Spleen (tissue), 13 donors: ENCODE measurements at places on chromosomes 1 and 21.

- DNase-seq: no peak
These were observed 48.9 kb downstream of the CHML start for GRCh38 chr1:241591317-241591716.

- DNase-seq: no peak
These were observed 42.7 kb upstream of the TRIM45 start for GRCh38 chr1:117164209-117164608.

- DNase-seq: no peak
These were observed 428.6 kb upstream of the CAMK1G start for GRCh38 chr1:209154912-209155311.

DNA sequence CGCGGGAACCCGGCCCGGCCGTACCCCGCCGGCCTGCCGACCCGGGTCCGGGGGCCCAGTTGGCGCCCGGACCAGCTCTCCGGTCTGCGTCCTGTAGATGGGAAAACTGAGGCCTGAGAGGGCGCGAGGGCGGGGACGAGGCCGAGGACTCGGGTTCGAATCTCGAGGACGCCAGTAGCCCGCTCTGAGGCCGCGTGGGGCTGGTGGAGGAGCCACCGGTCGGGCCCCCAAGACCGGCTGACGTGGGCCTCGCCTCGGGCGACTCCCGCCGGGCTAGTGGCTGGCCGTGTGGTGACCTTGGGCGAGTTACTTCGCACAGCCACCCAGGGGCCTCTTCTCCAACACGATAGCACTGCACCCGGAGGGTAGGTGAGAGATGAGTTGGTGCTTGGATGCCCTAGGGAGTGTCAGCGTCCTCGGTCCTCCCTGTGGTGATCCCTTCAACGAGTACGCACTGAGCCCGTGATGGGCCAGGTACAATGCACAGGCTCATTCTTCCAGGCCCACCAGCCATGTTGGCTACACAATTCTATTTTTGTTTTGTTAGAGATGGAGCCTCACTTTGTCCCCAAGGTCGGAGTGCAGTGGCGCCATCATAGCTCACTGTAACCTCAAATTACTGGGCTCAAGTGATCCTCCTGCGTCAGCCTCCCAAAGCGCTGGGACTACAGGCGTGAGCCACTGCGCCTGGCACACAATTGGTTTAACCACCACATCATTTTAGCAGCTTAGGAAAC, 404 bp upstream of the SCMH1 start:
- DNase-seq: peak; percentile 85

- no peak for DNase-seq
These were observed 47.7 kb downstream of the ZNF644 start for GRCh38 chr1:90973897-90974798.

DNA sequence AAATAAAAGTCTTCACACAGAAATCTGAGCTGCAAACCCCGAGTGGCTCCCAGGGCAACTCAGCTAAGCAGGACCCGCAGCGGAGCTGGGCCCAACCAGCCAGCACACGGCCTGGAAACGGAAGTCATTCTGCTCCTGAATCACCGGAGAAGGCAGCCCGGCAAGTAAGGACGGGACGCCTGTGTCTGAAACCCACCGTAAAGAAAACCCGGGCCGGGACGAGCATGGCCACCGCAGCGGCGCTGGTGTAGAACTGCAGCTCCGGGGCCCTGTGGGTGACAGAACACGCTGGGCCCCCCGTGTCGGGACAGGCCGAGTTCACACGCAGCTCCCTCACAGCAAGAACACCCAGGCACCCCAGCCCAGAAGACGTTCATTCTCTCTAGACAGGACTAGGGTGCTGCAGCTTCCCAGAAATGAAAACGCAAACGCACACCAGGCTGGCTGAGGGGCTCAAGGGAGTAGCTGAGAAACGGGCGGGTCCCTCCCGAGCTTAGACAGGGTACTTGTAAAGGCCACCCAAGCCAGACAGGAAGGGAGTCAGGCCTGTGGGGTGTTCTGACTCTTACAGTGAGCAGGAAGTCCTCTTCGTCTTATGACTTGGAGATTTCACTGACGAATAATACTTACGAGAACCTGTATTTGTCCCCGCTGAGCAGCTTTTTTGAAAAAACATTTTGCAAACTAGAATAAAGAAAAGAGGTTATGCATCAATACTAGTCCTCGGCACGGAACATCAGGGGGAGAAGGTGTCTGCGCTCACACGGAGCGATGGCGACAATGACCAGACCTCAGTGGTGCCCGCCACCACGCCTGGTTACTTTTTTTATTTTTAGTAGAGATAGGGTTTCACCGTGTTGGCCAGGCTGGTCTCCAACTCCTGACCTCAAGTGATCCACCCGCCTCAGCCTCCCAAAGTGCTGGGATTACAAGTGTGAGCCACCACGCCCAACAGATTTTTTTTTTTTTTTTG, 10.9 kb upstream of the CDK11B start:
- peak; percentile 69 for DNase-seq

DNA sequence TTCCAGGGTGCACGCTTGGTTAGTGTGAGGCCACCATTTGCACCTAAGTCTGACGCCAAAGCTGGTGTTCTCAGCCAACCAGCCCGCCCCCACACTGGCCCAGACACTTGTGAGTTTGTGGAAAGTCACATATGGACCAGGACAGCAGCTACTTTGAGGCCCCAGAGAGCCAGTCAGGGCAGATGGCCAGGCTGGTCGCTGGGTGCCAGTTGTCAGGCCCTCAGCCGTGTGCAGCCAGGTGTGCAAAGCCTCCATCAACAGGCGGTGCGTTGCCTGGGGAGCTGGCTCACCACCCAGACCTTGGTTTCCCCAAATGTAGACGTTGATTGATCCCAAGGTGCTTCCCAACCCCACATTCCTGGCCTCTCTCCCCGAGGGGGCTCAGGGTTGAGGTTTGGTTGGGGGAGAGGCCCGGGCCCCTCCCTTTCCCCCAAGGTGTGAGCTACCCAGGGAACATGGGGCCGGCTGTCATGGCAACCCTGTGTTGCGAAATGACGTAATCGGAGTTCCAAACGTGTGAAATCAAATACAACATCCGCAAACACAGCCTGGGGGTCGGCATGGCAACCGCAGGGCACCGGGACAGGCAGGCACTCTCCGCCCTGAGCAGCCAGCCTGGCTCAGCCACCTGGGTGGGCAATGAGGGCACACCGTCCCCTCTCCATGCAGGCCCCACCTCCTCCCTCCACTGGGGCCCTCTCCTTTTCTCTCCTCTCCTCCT, 42.2 kb upstream of the WNT4 start:
- DNase-seq: no peak

- DNase-seq: no peak
These were observed 9.4 kb upstream of the GPX7 start for GRCh38 chr1:52592637-52593323.

DNA sequence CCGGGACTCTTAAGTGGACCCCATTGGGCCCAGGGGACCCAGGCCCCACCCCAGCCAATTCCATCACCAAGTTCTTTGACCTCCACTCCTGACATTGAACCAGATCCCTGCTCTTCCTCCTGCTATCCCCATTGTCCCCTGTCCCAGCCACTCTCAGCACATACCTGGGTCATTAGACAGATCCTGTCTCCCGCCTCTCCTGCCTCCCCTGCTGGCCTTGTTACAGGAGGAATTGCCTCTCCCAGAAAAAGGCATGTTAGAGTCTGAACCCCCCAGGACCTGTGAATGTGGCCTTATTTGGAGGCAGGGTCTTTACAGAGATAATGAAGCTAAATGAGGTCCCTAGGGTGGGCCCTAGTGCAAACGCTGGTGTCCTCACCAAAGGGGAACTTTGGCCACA, 301.9 kb downstream of the NPHP4 start:
- no peak for DNase-seq

- no peak for DNase-seq
These were observed 389.7 kb downstream of the PTPRU start for GRCh38 chr1:29626066-29626465.

- DNase-seq: no peak
These were observed 93.2 kb downstream of the PAX7 start for GRCh38 chr1:18723701-18724411.

DNA sequence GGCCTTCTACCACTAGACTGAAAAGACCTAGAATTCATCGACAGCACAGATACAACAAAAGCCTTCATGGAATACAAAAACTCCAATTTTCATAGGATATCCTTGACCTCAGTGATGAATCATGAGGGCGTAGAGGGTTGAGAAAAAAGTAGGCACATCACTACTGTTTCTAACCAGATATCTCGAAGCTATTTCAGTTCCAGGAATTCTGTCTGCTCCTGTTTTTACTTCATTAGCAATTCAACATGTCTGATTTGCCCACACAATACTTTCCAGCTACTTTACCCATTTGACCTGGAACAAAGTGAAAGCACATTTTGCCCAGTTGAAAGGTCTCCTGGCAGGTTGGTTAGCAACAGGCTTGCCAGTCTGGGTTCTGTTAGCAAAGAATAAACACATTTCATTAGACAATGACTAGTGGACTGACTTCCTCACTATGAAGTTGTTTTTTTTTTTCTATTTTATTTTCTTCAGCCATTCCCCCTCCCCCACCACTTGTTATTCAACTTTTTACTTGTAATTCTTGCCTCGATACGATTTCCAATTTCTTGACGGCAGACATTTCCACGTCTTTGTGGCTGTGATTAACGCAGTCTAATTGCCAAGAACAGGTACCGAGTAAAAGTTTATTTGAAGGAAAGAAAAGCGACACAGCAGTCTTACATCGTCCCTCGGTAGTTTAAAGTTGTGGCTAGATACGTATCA, 4.0 kb upstream of the ZBTB18 start:
- no peak for DNase-seq

DNA sequence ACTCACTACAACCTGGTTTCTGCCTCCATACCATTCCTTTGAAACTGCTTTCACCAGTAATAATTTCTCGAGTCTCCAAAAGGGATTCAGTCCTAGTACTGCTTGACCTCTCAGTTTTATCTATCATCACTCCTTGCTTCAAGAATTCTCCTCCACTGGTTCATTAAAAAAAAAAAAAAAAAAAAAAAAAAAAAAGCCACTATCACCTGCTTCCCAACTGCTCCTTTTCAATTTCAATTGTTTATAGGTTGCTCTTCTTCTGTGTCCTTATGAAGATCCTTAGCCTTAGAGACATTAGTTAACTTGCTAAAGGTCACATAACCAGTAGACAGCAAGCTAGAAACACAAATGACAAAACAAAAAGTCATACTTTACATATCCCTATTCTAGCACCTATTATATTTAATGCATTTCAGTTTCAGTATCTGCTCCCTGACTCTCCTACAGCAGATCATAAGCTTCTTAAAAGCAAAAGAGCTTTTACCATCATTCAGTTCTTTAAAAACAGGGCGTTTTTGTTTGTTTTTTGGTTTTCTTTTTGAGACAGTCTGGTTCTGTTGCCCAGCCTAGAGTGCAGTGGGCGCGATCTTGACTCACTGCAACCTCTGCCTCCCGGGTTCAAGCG, 7.1 kb downstream of the NRDC start:
- no peak for DNase-seq

- no peak for DNase-seq
These were observed 15.8 kb downstream of the COLGALT2 start for GRCh38 chr1:184021728-184022127.

- no peak for DNase-seq
These were observed 11.8 kb downstream of the NFYC start for GRCh38 chr1:40703316-40703715.

DNA sequence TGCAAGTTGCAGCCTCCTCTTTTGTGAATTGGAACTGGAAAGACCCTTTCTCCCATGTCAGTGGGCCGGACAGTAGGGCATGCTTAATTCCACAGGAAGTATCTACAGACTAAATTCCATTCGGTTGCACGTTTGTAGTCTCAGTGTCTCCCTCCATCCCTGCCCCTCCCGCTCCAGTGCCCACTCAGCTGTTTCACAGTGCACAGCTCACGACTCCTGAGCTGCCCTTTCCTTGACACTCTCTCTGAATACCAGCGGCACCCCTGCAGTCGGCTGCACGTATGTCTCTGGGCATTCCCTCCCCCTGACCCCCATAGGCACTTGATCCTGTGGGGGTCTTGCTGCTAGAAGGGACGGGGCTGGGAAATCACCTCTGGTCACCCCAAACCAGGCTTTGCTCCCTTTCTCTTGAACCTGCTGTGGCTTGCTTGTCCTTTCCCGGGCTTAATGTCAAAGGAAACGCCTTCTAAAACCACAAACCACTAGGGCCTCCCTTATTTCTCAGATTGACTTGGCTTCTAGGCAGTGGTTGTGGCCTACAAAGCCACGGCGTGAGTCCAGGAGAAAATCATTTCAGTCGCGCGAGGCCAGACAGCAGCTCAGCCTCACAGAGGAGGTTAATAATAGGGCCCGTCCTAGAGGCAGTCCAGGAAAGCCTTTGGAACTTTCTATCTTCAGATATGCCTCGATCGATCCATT, 365.3 kb upstream of the PROX1 start:
- no peak for DNase-seq

DNA sequence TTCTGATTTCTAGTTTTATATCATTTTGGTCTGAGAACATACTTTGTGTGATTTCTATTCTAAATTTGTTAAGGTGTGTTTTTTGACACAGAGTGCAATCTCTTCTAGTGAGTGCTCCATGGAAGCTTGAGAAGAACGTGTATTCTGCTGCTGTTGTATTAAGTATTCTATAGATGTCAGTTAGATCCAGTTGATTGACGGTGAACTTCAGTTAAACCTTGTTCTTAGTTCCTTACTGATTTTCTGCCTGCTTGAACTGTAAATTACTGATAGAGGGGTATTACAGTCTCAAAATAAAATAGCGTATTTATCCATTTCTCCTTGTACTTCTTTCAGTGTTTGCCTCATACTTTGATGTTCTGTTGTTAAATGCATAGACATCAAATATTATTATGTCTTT, 248.1 kb upstream of the GREM2 start:
- no peak for DNase-seq

GRCh38 chr1:160046494-160047110, 14.8 kb upstream of the PIGM start:
- DNase-seq: no peak

DNA sequence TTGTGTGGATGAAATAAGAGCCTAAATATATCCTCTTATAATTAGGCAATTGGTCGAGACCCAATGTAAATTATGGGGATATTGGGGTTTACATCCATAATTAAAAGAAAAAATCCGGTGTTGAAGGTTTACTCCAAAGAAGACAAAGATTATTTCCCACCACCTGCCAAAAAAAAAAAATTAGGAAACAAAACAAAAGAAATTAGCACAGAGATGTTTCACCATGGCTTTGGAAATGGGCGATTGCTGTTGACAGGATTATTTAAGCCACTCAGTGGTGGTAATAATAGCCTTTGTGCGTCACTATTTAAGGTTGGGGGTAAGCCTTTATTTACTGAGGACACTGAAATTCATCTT, 585 bp upstream of the GLRX2 start:
- no peak for DNase-seq

GRCh38 chr1:167013108-167013929, 24.2 kb downstream of the MAEL start:
- DNase-seq: no peak

- DNase-seq: no peak
These were observed 73.3 kb upstream of the TINAGL1 start for GRCh38 chr1:31502926-31503511.

- no peak for DNase-seq
These were observed 109.6 kb downstream of the PLPP3 start for GRCh38 chr1:56469640-56470371.

DNA sequence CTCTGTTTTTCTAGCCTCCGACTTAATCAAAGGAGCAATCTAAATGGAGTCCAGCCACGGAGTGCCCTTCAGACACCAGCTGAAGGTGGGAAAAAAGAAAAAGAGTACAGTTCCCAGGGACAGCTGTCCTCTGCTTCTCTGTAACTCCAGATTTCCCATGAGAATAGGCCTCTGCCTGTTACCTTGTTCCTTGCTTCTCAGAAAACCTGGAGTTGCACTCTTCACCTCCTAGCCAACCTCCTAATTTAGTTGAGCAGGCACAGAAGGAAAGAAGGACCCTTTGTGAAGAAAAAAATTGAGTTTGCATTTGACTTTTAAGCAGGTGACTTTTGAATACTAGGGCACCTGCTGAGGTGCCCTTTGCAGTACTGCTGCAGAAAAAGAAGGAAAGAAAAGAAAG, 8.3 kb downstream of the BARHL2 start:
- DNase-seq: no peak
